Colonic mucosa (tissue), 4 donors: ENCODE measurements at places on chromosomes 4 and X. TPM values are rescaled to one million over a fixed set of nuclear protein-coding genes. Genes with fewer than 3 reads are reported as not detected.

The CT45A10 gene
- not detected for total RNA-seq

The LRAT gene
- total RNA-seq = 0.07 TPM

The CLNK gene
- total RNA-seq = not detected

The FNIP2 gene
- total RNA-seq = 89.6 TPM

The PAPSS1 gene
- 22.5 TPM for total RNA-seq

The FABP2 gene
- 36.3 TPM for total RNA-seq

The NRK gene
- total RNA-seq = 0.27 TPM

The AMBN gene
- total RNA-seq = not detected

The TMSB15B gene
- total RNA-seq = 3.0 TPM

The N4BP2 gene
- 7.5 TPM for total RNA-seq

The FREM3 gene
- 0.05 TPM for total RNA-seq

The CXorf66 gene
- not detected for total RNA-seq

The SCML1 gene
- total RNA-seq = 11.7 TPM

The YTHDC1 gene
- 62.2 TPM for total RNA-seq

The DUX4 gene
- not detected for total RNA-seq

The NUP62CL gene
- 5.6 TPM for total RNA-seq

The NKRF gene
- total RNA-seq = 8.9 TPM

The GALNTL6 gene
- 0.20 TPM for total RNA-seq

The PLK4 gene
- 22.6 TPM for total RNA-seq

The DEFB131A gene
- not detected for total RNA-seq

The CASK gene
- 107 TPM for total RNA-seq

The SOD3 gene
- total RNA-seq = 22.3 TPM

The SYTL5 gene
- total RNA-seq = 5.4 TPM

The SLC10A3 gene
- 23.0 TPM for total RNA-seq

The TASL gene
- 1.1 TPM for total RNA-seq

The GAGE12E gene
- not detected for total RNA-seq

The RASSF6 gene
- total RNA-seq = 13.8 TPM

The PWWP3B gene
- total RNA-seq = 0.15 TPM

The SPARCL1 gene
- 84.0 TPM for total RNA-seq

The INTU gene
- total RNA-seq = 4.8 TPM
